Stimulated activated CD4-positive, alpha-beta T cell treated with anti-CD3 and anti-CD28 coated beads, Interleukin-4, amount 100 ng/mL, for 1 hour (primary cell): ENCODE measurements at places on chromosomes 1 and 21.

DNA sequence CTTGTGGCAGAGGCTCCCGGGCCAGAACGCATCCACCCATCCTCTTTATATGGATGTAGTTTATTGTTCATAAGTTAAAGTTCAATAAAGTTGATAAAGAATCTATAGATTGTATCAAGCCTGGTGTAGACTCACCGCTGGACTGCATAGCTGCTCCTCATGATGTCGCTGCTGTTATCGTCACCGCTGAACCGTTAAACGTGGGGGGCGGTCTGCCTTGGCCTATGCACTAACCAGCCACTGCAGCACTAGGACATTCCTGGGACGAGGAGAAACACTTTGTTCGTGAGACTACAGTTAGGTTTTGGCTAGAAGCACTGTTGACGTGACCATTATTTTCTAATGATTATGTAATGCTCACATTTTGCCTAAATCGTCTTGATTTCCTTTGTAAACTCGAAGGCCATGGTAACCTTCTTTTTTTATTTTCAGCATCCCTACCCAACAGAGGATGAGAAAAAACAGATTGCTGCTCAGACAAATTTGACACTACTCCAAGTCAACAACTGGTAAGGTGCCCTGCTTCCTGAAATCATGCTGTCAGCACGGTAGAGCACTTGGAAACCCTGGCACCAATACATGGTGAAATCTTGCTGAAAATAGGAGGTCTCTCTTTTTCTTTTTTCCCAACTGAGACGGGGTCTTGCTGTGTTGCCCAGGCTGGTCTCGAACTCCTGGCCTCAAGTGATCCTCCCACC, 50.2 kb downstream of the PKNOX1 start:
- no peak for DNase-seq

DNA sequence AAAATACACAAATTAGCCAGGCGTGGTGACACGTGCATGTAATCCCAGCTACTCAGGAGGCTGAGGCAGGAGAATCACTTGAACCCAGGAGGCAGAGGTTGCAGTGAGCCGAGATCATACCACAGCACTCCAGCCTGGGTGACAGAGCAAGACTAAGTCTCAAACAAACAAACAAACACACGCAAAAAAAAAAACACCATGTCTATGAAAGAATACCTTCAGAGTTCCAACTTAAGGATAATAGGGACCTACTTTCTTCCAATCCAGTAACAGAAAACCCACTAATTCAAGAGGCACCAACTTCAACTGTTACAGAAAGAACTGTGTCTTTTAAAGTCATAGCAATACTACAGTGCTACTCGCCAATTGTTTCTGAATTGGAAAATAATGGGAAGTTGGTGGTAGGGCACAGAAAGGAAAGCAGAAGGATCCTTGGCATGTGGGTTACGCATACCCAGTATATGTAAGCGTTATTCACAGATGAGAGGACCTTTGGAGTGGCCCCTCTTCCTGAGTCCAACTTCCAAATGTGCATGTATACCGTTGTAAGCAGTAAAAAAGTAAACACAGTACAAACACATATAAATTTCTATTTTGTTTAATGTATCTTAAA, 87.0 kb downstream of the ACBD6 start:
- DNase-seq = no peak

DNA sequence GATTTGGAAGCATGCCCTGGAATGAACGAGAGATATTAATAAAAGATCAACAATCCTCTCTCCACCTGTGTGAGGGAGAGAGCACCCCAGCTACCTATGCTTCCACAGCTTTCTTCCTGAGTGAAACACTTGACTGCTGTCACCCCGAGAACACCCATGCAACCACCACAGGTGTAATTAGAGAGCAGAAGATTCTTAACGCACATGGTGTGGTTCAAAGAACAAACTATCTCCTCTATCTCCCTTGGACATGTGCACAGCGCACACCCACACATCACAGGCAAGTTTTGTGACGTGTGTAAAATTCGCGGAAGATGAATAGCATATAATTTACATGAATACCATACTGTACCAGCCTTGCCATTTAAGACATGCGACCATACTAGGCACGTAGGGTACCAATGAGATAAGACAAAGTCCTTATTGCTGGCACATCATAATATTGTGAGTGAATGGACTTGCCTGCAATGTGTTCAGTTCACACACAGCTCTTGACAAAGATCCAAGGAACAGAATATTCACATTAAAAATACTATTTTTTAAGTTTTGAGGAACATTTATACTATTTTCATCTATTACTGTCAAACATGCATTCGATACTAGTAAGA, 11.6 kb downstream of the ERRFI1 start:
- no peak for DNase-seq

- peak; percentile 32 for DNase-seq
Observed at GRCh38 chr21:44874497-44875315, 1.2 kb upstream of the PTTG1IP start.

- DNase-seq = no peak
Observed at GRCh38 chr1:105678334-105678733, 1378.1 kb upstream of the PRMT6 start.

DNA sequence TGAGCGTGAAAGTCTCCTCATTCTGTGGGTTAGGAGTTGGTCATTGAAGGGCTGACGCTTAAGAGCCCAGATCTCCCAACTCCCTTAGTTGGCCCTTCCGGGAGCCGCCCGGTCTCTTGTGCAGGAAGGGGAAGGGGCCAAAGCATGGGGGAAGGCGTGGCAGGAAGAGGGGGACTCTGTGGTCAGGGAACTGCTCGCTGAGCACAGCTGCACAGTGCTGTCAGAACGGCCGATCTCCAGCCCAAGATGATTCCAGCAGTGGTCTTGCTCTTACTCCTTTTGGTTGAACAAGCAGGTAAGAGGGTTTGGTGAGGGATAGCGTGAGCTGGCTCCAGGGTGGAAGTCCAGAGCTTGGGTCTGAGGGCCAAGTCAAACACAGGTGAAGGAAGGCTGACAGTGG, at the start of gene FCER1G:
FCER1G (plus strand) TSS at position 220 of the 400 bp plus-strand sequence; CDS start at position 247, 27 bp downstream.
- DNase-seq = no peak

GRCh38 chr1:116826818-116827606, 72.8 kb downstream of the CD2 start:
- DNase-seq = peak; percentile 57

DNA sequence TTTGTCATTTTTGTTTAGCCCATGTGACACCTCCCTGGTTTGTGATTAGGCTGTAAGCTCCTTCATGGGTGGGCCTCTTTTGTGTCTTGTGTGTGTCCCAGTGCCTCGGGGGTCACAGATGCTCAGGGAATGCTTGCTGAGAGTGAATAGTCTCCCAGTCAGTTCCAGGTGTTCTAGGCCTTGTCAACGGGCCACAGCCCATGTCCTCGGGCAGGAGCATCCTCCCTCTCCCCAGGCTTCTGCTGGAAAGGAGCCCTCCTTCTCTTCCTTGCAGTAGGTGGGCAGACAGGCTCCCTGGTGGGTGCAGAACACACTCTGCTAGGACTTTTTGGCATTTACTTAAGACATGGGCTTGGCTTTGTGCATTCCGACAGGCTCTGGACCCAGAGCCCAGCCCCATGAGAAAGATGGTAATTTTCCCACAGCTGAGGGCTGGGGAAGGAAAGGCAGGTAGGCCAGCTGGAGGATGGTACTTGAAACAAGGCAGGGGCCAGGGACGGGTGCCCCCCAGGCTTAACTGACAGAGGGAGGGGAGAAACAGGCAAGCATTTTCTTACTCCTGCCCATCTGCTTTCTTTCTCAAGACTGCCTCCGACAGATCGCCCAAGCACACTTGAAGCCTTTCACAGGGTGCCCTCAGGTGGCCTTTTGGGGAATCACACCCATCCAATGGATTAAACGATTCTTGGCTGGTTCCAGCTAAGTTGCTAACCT, 7.1 kb upstream of the CPLANE2 start:
- peak; percentile 75 for DNase-seq

DNA sequence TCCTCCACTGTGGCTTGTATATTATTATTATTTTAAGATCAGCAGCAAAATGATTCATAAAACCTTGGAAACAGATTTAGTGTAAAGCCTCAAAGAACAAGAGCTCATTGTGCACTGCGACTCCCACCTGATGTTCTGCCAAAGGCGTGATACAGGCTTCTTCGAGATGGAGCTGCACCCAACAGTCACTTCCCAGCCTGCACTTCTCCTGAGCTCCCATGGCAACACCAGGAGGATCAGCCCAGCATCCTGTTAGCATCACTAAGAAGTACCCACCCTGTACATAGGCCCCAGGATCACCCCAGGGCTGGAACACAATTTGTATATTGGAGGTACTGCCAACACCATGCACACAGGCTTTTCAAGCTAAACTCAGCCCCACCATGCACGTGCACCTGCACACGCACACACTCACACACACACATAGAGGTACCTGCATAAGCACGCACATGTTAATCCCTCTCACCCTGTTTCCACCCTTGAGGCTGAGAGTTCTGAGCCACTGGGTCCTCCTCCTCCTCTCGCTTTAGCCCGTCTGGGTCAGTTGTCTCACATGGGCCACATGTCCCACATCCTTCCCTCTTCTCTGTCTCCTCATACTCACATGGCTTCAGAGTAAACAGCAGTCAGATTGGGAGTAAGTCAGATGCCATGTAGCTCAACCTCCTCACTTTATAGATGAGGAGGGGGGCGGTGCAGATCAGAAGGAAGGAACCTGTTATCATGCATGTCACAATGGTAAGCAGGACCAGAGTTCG, 281.9 kb upstream of the POU3F1 start:
- no peak for DNase-seq

DNA sequence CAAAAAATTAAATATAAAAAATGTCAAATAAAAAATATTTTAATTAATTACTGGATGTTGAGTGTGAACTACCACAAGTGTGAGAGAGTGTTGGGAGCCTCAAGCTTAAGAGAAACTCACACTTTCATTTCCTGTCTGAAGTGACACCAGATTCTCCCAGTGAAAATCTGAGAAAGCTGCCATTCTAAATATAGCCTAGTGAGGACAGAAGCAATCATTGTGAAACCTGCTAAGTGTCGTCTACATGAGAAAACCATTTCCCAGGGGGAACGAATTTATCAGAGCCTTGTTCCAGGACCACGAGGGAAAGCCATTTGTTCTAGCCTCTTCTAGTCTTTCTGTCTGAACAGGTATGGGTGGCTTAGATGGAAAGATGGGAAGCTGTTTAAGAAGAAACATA, 329.3 kb upstream of the PRMT6 start:
- DNase-seq = no peak

- DNase-seq = no peak
Observed at GRCh38 chr1:218759795-218760194, 413.9 kb upstream of the LYPLAL1 start.

GRCh38 chr1:186442651-186443375, 18.1 kb downstream of the PDC start:
- DNase-seq = no peak

GRCh38 chr1:6959491-6959890, 174.2 kb downstream of the CAMTA1 start:
- no peak for DNase-seq

DNA sequence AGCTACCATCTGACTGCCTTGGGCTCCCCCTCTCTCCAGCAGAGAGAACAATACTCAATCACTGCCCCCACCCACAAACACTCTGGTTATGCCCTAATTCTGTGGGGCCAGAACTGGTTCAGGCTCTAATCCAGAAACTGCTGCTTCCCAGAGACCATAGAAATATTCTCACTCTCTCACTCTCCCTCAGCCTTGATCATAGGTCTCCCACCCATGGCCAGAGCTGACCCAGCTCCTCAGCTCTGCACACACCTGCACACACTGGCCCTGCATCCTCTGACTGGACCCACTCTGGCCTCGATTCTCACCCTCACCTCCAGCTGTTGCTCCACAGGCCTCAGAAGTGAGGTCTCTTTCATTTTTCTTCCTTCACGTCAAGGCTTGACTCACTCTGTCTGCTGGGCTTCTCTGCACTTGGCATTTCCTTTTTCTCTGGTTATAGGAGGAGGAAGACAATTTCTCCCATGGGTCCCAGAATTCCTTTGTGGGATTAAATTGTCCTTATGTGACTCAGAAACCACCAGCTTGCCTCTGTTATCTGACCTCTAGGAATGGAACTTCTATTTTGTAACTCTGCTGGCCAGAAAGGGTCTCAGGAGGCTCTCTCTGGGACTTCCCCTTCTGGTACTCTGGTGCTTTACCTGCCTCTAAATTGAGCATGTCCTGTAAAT, 15.6 kb upstream of the ZMYM6 start:
- no peak for DNase-seq

DNA sequence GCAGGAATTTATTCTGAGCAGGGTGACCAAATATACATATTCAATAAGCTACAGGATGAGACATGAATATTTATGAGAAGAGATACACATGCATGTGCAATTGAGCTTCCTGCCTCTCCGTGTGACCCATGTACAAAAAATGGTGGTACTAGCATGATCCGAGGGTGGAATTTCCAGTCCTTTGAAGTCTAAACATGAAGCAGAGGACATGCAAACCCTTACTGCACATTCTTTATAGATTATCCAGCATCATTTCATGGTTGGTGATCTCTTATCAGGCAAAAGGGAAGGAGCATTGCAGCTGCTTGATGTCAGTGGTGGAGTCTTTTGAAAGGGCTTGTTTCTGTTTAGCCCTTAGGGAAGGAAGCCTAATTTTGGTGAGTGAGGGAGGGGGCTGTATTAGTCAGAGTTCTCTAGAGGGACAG, 448.6 kb downstream of the SETD4 start:
- no peak for DNase-seq

GRCh38 chr1:244326757-244327156, 125.0 kb downstream of the ADSS2 start:
- no peak for DNase-seq

DNA sequence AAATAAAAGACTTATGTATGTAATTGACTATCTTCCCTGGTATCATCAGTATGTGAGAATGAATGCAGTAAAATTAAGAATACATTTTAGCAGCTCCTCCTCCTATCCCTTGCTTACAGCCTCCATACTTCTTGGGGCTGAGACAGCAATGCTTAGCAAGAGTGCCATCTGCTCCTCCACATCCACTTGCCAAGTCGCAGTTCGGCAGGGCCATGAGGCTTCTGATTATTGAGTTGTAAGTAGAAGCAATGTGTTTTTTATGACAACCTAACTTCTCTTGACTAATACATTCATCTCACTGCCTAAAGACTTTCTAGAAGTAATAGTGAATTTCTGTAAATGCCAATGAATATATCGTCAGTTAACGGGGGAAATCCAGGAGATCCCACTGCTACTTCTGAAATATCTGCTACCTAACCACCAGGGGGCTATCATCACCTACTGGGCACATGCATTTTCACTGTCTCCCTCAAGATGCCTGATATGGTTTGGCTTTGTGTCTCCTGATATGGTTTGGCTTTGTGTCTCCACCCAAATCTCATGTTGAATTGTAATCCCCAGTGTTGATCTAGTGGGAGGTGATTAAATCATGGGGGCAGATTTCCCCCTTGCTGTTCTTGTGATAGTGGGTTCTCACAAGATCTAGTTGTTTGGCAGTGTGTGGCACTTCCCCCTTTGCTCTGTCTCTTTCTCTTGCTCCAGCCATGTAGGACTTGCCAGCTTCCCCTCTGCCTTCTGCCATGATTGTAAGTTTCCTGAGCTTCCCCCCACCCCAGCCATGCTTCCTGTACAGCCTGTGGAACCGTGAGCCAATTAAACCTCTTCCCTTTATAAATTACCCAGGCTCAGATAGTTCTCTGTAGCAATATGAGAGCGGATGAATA, 59.6 kb downstream of the EXTL2 start:
- DNase-seq = no peak
